ENCODE measurements at places on chromosomes 3 and 15. TPM values are rescaled to one million over a fixed set of nuclear protein-coding genes. Genes with fewer than 3 reads are reported as not detected.
A peak's percentile ranks its signal among the peaks of the same experiment; 100 is the strongest.

- peak; percentile 18 for DNase-seq
These were observed 176.4 kb downstream of the ISL2 start for GRCh38 chr15:76512971-76513370.

DNA sequence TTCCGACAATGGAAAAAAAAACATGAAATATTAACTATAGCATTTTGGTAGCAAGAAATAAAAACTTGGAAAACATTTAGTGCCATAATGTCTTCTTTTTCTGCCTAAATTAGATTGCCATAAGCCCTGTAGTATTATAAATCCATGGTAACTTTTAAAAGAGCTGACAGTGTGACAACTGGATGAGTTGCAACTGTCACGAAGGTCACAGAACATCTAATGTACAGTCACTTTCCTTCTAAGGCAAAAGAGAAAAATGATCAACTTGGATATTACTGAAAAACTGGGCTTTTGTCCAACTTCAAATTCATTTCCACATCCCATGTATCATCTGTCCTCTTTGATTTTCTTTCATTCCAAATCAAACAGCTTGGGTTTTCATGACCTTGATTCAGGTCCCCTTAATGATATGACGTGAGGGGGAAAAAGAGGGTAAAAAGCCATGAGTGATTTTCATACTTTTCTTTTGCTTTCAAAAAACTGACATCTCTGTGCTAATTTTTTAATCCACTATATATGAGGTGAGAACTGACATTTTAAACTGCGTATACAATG lies 602 bp downstream of the CPB1 start:
- no peak for DNase-seq

GRCh38 chr3:100263583-100263982 lies 2.8 kb downstream of the TBC1D23 start:
- peak; percentile 38 for DNase-seq

- DNase-seq = no peak
These were observed 50.8 kb upstream of the CTDSPL start for GRCh38 chr3:37810848-37811247.

Gene LTF
- polyA plus RNA-seq = 0.02 TPM

GRCh38 chr3:73600293-73600938 lies 24.3 kb downstream of the PDZRN3 start:
- DNase-seq = no peak

- DNase-seq = no peak
These were observed 14.5 kb downstream of the TKT start for GRCh38 chr3:53240989-53241972.

DNA sequence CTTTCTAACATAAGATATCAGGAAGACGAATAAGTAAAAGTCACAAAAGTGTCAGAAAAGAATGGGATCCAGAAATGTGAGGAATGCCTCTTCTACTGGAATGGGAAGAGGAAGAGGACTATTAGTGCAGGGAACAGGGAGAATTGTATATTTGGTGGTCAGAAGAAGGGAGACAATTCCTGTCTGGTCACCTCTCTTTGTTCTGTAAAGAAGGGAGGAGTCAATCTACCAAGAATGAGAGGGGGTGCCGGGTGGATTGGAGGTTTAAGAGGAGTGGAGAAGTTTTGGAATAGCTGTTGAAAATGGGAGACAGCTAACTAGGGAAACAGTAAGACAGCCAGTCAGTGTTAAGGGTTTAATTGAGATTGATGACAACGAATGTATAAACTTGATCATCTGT lies 20.1 kb downstream of the COMMD2 start:
- DNase-seq = no peak

- no peak for DNase-seq
These were observed 45.7 kb downstream of the REC114 start for GRCh38 chr15:73488698-73489097.

Gene ARL14
- 0.29 TPM for polyA plus RNA-seq

DNA sequence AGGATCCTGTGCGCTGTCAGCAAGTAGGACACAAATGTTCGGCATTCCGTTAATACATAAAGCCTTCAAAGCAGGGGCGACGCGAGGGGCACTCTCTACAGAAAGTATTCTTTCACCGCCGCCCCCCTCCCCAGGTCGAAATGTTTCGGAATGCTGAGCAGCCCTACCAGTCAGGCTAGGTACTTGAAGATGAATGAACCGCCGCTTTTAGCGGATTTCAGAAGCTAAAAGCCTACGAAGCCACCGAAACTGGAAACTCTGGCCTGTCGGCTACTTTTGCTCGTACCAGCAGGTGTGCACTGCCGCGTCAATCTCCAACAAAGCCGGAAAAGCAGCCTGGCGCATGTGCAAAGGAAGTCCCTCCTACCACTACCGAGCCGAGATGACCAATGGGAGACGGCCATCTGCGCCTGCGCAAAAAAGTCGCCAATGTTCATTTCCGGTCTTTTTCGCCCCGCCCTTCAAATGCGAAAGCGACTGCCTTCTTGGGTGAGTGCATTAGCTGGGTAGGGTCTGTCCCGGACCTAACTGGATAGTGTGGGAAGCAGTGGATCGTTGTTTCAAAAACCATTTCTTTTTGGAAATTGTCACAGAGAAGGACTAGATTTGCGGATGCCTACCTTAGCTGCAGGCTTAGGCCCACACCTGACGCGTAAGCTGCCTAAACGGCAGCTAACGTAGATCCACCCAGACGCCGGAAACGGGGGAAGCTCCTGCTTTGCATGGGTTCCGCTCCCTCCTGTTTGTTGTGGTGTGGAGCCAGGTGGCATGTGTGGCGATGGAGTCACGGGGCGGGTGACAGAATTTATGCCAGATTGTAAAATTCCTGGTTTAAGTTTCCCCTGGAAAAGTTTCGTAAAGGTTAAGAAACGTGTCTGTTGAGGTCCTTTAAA lies at the start of gene WDR5B:
Gene WDR5B, minus strand, starts transcription at position 301 of the 893 bp plus-strand sequence. CDS start 534 bp downstream, outside the sequence.
- DNase-seq = peak; percentile 97

GRCh38 chr3:156772588-156773206 lies 53.5 kb upstream of the LEKR1 start:
- peak; percentile 57 for DNase-seq

DNA sequence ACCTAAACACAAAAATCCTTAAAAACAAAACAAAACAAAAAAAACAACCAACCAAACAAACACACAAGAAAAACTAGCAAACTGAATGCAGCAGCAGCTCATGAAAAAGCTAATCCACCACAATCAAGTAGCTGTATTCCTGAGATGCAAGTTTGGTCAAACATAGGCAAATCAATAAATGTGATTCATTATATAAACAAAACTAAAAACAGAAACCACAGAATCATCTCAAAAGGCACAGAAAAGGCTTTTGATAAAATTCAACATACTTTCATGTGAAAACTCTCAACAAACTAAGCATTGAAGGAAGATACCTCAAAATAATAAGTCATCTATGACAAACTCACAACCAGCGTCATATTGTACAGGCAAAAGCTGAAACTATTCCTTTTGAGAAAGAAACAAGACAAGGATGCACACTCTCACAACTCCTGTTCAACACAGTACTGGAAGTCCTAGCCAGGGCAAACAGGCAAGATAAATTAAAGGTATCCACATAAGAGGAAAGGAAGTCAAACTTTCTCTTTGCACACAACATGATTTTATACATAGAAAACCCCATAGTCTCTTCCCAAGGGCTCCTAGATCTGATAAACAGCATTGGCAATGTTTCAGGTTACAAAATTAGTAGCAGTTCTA lies 495.1 kb upstream of the SGO1 start:
- DNase-seq = no peak

DNA sequence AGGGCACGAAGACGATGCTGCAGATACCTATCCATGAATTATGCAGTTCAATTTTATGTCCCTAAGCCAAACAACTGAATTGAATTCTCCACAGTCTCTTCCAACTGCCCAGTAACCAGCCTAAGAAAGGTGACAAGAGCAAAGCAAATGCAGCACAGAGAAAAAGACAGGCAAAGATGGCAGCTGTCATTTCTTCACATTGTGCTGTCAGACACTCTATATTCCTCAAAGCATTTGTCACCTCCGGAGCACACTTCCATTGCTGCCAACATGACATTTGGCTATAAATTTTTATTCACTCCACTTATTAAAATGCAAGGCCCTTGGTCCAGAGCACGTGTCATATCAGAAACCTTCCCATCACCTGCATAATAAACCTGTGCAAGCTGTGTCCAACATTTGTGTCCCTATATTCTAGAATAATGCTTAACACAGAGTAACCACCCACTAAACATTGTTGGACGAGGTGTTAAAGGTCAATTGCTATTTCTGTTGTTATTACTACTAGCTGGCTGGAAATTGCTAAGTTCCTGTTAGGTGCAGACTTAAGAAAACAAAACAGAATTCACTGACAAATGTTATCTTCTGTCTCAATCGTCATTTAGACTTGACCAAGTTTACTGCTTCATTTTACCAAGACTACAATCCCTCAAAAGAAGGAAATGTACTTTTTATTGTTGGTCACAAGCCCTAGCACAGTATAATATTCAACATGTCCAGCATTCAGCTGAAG lies 89.7 kb downstream of the MAGI1 start:
- no peak for DNase-seq

DNA sequence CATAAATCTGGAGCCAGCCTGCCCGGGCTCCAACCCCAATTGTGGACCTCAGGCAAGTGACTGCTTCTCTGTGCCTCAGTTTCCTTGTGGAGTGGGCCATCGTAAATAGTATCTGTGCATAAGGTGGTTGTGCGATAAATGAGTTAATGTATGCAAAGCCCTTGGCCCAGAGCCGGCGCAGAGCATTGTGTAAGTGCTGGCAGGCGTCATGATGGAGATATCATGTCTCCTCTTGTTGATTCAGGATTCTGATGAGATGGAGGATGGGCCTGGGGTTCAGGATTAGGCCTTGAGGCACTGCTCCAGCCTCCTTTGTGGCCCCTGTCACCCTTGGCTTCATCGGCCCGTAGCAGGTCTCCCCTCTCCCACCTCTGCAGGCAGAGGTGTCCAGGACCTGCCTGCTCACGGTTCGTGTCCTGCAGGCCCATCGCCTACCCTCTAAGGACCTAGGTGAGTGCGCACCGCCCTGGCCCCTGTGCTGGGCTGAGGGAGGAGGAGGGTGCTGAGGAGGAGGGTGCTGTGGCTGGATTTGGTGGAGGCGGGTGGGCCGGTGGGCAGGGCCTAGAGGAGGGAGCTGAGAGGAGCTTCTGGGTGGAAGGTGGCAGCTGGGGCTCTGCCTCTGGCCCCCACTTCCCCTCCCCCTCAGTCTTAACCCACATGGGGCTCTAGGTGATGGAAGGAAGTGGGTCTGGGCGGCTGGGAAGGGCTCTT lies 1.3 kb downstream of the PLA2G4B start:
- no peak for DNase-seq

DNA sequence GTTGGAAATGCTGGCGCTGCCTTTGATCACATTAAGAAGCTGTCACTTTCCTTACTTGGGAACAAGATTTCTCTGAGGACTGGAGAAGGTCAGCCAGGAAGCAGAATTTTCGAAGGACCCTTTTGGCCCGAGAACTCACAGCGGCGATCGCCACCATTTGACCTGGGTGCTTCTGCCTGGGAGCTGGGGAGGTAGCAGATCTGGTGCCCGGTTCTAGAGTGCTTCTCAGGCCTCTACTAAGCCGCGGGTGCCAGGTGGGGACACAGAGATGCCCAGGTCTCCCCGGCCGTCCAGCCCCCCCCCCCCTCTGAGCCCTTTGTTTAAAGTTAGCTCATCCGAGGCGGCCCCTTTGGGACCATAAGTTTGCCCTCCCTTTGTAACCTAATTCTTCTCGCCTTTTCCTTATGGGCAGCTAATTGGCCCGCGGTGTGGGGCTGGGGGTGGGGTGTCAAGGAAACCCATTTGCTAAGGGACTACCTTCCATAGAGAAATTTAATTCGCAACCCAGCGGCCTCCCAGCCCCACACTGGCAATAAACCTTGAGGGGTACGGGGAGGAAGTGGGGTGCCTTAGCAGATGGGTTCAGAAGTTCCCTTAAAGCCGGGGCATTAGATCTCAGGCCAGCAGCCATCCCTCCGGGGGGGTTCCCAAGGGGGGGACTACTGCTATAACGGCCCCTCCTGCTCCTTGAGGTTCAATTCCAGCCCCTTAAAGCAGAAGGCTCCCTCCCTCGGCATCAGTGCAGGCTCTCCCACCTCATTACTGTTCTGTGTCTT lies 1.9 kb downstream of the GATA2 start:
- DNase-seq = no peak

- DNase-seq = no peak
These were observed 2.4 kb downstream of the GNL3 start for GRCh38 chr3:52688266-52688665.

- no peak for DNase-seq
These were observed 379.3 kb downstream of the NTRK3 start for GRCh38 chr15:87877114-87877810.

Gene CLASP2
- polyA plus RNA-seq = 18.1 TPM

- no peak for DNase-seq
These were observed 5.2 kb upstream of the ZXDC start for GRCh38 chr3:126480861-126481260.

DNA sequence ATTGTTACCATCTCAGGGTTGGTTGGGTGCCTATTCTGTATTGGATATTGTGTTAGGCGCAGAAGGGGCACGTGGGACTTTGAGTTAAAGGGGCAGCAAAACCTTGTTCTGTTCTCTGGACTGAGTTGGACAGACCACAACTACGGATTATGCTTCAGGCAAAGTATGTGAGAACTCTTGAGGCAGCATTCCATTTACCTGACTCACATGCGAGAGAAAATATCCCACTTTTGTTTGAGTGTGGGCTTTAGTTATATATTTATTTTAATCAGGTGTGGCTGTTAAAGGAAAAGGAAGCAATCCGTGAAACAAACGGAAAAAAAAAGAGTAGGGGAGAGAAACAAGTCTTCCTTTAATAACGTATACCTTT lies 627 bp upstream of the PLS1 start:
- DNase-seq = peak; percentile 62

DNA sequence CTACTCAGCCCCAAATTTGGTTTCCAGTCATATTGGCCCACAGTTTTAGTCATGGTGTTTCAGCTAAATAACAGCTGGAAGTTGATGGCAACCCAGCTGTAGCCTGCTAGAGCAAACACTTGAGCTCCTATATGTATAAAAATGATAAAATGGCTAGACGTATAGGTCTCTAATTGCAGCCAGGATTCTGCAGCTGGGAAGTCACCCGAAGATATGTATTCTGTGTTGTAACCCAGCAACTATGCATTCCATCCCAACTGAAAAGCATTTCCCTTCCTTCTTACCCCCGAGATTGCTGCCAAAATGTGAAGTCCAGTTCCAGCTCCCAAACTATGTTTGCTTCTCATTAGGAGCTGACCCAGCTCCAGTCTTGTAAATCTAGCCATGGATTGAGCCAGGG lies 408.4 kb downstream of the AGBL1 start:
- no peak for DNase-seq

Gene ESYT3
- 0.41 TPM for polyA plus RNA-seq

Gene UCN2
- 9.9 TPM for polyA plus RNA-seq

Gene MAP1A
- 1.1 TPM for polyA plus RNA-seq

Data from mammary epithelial cell (primary cell).